ENCODE measurements at places on chromosomes 16 and 17.

- no peak for DNase-seq
Measured at GRCh38 chr17:3959295-3959899, 4.8 kb downstream of the ATP2A3 start.

DNA sequence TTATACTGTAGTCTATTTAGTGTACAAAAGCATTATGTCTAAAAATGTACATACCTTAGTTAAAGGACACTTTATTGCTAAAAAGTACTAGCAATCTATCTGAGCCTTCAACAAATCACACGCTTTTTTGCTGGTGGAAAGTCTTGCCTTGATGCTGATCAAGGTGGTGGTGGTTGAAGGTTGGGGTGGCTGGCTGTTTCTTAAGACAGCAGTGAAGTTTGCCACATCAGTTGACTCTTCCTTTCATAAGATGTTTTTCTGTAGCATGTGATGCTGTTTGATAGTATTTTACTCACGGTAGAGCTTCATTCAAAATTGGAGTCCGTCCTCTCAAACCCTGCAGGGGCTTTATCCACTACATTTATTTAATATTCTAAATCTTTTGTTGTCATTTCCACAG is 8.6 kb downstream of the ADGRG5 start:
- DNase-seq, result no peak

GRCh38 chr17:38613981-38614779 is 8.4 kb upstream of the SRCIN1 start:
- DNase-seq, result no peak

GRCh38 chr16:89845417-89845816 is 17.1 kb downstream of the SPIRE2 start:
- no peak for DNase-seq

GRCh38 chr17:50470426-50470825 is 1.7 kb upstream of the CHAD start:
- no peak for DNase-seq

Data from COLO829 (cell line).